Activated T-helper 2 cell treated with anti-CD3 and anti-CD28 coated beads, Interferon-gamma antibody, Interleukin-2, Interleukin-4, amounts not matched to agents 10 μg/mL and 5 μg/mL and 100 μg/mL, durations not matched to agents 14 hours and 24 hours and 36 hours (primary cell): ENCODE measurements at places on chromosomes 6 and 20. TPM values are rescaled to one million over a fixed set of nuclear protein-coding genes. Genes with fewer than 3 reads are reported as not detected.

- DNase-seq = peak; percentile 13
These were observed at the start of gene ADGRB3 for GRCh38 chr6:68634726-68635411. Gene ADGRB3 (plus strand): TSS chr6:68635282. CDS start chr6:68638676, 3,394 bp downstream.

DNA sequence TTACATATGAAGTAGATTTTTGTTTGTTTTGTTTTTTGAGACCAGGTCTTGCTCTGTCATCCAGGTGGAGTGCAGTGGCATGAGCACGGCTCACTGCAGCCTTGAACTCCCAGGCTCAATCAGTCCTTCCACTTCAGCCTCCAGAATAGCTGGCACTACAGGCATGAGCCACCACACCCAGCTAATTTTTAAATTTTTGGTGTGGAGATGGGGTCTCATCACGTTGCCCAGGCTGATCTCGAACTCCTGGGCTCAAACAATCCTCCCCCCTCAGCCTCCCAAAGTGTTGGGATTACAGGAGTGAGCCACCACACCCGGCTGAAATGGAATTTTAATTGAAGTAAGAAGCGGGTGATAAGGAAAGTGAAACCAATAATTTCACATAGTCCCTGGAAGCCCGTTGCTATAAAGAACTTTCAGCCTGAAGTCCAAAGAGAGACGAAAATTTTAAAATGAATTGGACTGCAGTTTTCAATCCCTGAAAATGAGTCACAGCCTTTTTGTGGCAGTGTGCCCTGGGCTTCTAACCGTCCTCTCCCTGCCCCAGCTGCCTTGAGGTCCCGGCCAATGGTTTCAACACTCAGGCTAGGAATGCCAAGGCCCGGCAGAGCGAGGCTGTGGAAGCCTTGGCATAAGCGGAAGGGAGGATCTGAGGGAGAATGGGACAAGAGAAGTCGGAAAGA lies 757 bp downstream of the RAET1E start:
- DNase-seq = no peak

The SLC22A16 gene
- not detected in 2 replicates for total RNA-seq

DNA sequence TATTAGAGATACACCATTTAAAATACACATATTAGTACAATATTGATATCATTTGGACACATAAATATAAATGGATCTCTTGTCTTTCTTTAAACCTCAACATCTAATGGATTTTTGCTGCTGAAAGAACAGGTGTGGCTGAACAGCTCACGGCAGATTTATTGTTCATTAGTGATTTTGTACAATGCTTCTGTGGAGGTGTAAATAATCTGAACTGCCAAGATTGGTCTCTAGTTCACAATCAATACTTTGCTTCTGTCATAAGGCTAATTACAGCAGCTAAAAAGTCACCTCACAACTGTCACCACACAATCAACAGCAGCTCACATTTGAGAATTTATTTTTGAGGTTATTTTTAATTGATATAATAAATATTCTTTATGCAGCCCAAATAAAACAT lies 162.0 kb upstream of the SIM1 start:
- DNase-seq = no peak

The GABRR1 gene
- total RNA-seq = not detected in 2 replicates

The OR2H2 gene
- not detected in 2 replicates for total RNA-seq
